ENCODE measurements at places on chromosomes 1 and 21.

GRCh38 chr21:34814529-34814951 is 145.7 kb downstream of the CLIC6 start:
- no peak for DNase-seq

DNA sequence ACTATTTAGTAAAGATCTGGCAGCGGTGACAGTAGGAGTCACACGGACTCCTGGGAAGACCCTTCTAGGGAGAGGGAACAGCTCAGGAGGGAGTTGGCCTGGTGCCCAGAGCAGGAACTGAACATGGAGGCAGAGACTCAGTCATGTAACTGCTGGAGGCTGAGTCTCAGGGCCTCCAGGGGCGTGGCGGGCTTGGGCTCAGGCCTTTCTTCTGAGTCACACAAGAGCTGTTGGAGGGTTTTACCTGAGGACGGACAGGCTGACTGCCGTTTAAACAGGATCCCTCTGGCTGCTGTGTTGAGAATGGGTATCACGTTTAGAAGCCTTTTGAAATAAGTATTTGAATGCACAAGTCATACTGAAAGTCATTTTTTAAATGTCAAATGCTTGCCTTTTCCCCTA is 7.2 kb upstream of the ETS2 start:
- no peak for DNase-seq

- no peak for DNase-seq
Observed at GRCh38 chr1:246506367-246506673, 759 bp downstream of the SMYD3 start.

DNA sequence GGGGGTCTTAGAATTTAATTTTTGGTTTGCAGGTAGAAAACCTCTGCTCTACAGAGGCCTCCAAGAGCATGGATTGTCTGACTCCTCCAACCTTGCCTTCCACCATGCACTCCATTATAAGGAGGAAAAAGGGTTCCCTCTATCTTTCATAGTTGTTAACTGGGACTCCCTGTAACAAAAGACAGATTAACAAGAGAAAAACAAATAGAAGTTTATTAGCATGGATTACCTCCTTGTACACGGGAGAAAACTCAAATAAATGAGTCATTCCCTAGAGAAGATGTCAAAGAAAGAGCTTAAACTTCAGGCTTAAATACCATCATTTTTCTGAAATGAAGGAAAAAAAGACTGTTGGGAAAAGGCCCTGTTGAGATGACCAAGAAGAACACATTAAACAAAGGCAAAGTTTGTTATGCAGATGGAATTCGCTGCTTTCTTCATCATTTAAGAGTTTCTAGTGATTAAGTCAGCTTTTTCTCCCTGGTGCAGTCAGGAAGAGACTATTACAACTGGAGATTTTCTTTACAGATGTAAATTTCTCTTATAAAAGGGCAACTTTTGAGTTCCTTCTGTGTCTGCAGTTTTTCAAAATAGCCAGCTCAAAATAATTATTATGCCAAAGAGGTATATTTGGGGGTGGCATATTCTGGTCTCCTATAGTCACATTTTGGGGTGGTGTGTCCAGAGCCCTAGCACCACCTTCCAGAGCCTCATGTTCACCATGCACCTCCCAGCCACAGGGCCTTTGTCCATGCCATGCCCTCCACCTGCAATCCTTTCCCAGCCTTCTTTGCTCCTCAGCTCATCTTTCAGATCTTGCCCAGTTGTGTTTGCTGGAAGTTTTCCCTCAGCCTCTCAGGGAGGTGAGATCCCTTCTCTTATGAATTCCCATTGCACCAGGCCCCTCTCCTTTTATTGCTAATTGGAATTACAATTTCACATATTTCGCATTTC is 63.1 kb upstream of the KLHDC7A start:
- DNase-seq, result no peak

DNA sequence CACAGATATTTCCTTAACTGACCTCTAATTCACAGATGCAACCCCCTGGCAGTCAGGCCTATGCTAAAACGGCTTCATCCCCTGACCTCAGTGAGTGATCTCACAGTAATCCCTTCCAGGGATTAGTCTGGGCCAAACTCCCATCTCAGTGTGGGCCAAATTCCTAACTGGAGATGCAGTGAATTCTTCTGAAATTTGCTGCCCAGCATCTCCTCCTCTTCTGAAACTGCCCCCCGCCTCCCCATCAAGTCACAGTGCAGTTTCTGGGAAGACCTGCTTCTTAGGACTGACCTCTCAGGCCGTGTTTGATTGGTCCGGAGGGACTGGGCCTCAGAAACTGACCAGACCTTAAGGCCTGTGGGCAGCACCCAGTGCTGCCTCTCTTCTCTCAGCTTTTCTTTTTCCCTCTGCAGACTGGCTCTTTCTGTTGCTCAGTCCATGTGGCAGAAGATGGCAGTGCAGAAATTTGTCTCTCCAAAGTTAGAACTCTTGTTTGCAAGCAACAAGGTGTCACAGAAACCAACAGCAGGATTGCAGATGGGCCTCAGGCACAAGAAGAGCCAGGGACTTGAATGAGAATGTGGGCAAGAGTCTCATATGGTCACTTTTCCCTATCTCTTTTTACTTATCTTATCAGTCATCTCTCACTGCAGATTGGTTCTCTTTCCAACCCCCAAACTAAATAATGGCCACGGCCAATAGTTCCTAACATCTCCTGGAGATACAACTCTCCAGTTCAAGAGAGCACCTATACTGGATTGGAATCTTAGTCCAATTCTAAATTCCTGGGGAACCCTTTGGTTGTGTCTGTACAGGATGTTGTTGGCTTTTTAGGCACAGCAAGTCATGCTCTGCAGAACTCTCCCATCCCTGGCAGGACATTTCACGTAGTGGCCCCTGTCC is 95.5 kb upstream of the RALGPS2 start:
- no peak for DNase-seq

GRCh38 chr1:207612762-207613161 is 32.2 kb upstream of the CR1L start:
- DNase-seq, result no peak

GRCh38 chr1:228240411-228241240 is 32.8 kb downstream of the OBSCN start:
- no peak for DNase-seq

- no peak for DNase-seq
Observed at GRCh38 chr1:30764939-30765555, 7.5 kb upstream of the LAPTM5 start.

DNA sequence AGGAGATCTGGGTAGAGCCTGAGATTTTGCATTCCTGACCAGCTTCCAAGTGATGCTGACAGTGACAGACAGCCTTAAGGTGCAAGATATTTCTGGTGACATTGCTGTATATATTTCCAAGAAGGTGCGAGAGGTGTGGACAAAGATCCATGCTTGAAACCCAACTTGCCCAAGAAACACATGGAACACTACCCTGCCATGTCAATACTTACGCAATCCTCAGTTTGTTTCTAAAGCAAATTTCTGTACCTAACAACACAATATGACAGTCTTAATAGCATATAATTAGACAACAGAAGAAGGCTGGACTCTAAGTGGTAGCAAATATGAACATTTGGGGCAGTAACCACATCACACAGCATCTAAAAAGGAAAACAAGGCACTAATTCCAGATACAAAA is 260.4 kb downstream of the DSCAM start:
- no peak for DNase-seq

- no peak for DNase-seq
Observed at GRCh38 chr1:111140680-111140967, 601 bp downstream of the CEPT1 start.

GRCh38 chr1:227901239-227901905 is 46.4 kb downstream of the WNT9A start:
- no peak for DNase-seq

Data from activated CD8-positive, alpha-beta memory T cell treated with anti-CD3 and anti-CD28 coated beads for 4 hours (primary cell).